ENCODE measurements at places on chromosomes 2 and 18.

- no peak for DNase-seq
Observed at GRCh38 chr2:186771850-186772463, 77.0 kb downstream of the ZSWIM2 start.

GRCh38 chr2:197416268-197416667 lies 18.6 kb downstream of the SF3B1 start:
- no peak for DNase-seq

DNA sequence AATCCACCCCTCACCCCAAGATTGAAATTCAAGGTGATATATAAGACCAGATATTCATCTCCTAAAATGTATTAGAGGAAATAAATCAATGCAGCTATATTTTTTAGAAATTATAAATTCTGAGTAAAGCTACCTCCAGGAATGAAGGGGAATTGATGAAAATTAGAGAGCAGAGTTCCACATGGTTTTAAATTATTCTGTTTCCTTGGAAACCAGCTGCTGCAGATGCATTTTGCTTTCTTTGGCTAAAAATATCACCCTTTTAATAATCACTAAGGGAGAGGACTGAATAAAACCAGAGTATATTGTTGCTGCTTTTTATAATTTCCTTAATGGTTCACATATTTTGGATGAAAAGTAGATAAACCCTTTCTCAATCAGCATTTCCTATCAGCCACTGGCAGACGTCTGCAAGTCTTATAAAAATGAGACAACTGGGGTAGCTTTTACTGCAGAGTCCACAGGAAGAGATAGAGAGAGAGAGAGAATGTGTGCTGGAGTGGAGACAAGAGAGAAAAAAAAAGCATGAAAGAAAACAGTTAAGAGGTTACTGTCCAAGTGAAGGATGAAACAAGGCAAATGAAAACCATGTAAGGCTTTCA lies 2.0 kb downstream of the CSRNP3 start:
- no peak for DNase-seq

DNA sequence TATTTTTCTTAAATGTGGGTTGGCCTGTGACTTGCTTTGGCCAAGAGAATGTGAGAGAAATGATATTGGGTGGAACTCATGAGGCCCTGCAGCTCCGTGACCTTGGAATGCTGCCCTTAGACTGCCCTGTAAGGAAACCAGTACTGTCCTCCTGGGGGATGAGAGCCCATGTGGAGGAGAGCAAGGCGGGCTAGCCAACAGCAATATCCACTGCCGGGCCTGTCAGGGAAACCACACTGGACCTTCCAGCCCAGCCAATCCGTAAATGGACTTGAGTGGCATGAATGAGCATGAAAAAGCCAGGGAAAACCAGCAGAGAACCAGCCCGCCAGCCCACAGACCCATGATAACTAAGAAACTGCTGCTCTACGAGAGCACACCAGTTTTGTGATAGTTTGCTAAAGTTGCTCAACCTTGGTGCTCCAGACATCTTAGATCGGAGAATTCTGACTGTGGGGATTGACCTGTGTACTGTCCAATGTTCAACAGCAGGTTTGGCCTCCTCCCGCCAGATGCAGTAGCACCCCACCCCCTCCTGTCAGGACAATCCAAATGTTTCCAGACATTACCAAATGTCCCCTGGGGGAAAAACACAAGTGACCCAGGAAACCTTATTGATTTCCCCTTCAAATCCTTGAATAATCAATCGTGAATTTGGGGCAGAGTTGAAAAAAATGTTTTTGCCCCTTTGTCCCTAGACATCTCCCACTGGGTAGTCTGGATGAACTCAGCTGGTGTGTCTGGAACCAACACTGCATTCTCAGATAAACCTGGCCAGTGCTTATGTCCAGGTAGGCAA lies 27.2 kb downstream of the ALPK2 start:
- DNase-seq = no peak

DNA sequence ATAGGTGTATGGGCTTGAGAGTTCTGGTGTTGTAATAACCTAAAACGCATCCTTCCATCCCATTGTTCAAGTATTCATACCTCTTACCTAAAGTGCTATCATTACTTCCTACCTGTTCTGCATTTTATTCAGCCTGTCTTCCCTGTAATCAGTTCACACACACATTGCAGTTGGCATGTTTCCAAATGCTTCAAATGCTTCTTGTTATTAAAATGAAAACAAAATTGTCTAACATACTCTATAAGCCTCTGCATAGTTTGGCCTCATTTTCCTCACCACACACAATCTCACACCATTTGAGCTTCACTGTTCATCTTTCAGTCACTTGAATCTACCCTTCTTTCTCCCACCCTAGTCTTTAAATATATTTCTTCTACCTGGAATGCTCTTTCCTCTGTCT lies 1178.2 kb upstream of the NRXN1 start:
- DNase-seq = no peak

DNA sequence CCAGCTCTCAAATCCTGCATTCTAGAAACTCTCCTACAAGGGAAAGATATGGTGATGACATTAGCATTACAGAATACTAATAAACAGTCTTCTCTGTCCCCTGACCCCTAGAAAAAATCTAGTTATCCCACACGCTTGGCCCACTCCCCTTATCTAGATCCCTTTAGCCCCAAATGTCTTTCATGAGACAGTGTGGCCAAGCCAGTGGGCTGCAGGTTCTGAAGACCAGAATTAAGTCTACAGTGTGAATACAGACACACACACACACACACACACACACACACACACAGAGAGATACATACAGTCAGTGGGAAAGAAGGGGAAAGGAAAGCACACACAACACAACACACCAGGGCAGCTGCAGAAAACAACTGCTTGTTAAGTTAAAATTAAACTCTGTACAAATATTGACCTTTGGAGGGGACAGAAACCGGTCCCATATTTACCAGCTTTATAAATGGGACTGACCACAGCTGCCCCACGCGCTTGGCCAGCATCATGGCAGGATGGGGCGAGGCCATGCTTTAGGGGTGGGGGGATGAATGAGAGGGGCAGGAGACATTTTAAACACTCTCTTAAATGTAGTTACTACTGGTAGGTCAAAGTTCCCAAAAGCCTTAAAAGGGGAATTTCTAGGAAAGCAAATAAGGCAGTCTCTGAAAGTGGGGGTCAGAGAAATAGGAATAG lies 49.1 kb downstream of the NHEJ1 start:
- DNase-seq = no peak

GRCh38 chr2:42060028-42060427 lies 12.2 kb downstream of the PKDCC start:
- no peak for DNase-seq

DNA sequence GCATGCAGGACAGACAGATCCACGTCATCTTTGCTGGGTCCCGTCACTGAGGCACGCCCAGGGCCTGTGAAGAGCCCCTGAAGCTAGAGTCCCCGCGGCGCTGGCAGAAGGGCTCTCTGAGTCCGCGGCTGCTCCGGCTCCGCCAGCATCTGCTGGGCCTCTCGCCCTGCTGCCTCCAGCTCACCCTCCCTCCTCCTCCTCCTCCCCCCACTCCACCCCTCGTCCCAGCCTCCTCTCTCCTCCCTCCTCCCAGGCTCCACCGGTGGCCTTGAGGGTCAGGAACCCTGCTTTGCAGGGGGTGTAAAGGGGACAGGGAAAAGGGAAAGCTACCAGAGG lies at the start of gene TNS1:
Gene TNS1, minus strand, starts transcription at position 151 of the 336 bp plus-strand sequence. Its CDS starts 123 bp downstream, at position 28.
- no peak for DNase-seq

- DNase-seq = no peak
Observed at GRCh38 chr18:55934821-55935220, 346.8 kb upstream of the TCF4 start.

DNA sequence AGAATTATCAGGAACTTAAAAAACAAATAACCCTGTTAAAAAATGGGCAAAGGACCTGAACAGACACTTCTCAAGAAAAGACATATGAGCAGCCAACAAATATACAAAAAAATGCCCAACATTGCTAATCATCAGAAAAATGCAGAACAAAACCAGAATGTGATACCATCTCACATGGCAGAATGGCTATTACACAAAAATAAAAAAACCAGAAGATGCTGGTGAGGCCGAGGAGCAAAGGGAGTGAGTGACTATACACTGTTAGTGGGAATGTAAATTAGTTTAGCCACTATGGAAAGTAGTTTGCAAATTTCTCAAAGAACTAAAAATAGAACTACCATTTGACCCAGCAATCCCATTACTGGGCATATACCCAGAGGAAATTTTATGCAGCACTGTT lies 95.8 kb upstream of the DSEL start:
- no peak for DNase-seq

GRCh38 chr2:192053921-192054320 lies 140.8 kb downstream of the TMEFF2 start:
- DNase-seq = no peak

DNA sequence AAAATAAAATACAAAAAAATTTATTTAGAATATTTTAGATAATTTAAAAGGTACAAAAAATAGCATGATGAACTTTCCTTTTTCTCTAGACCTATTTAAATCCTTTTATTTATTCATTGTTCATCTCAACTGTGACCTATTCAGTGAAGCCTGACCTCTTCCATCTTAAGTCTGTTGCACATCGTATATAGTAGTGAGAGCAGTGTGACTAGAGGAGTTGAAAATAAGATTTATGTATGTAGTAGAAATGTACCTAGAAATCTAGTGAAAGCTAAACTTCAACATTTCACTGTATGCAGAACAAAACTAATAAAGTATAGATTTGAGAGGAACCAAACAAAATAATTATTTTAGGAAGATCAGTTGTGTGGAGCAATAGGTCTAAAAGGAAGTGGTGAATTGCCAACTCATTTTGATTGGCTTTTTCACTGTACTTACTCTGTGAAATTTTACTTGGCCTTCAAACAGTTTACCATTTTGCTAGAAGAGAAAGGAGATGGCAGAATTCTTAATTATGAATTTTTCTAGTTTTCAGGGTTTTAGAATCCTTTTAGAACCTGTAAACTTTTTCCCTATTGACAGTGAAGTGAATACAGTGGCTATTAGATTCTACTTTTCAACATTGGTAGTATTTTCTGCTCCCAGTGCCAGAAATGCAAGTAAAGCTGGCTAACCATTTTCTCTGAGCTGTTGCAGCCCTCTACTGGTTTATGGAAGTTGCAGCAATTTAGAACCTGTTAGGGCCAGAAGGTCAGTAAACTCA lies 11.0 kb downstream of the ANKRD12 start:
- DNase-seq = peak; percentile 15

All from tibial nerve (tissue), 4 donors.